ENCODE measurements at places on chromosomes 5 and 9.

DNA sequence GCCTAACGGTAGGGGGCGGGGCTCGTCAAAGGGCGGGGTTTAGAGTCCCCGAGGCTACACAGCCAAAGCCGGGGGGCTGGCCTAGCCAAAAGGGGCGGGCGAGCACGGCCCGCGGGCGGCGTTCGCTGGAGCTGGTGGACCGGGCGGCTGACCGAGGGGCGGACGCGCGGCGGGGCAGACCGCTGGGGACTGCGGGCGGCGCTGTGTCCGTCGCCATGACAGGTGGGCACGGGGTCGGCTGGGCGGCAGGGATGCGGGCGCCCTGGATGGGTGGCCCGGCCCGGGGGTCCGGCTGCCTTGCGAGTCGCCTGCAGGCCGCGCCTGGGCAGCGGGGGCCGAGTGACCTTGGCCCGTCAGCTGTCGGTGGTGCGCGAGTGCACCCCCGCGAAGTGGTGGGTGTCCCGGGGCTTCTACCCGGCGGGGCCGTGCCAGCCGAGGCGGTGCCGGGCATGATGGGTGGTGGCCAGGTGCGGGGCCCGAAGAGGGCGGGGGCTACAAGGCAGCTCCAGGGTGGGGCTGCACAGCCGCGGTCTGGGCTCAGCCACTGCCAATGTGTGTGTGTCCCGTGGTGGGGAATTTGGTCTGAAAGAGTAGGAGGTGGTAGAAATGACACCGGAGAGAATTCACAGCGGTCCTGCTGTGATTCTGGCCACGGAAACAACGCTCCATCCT is at the start of gene CARD19:
CARD19 (plus strand) TSS at position 87 of the 672 bp plus-strand sequence; CDS start at position 216, 129 bp downstream.
- DNase-seq: peak; percentile 25

DNA sequence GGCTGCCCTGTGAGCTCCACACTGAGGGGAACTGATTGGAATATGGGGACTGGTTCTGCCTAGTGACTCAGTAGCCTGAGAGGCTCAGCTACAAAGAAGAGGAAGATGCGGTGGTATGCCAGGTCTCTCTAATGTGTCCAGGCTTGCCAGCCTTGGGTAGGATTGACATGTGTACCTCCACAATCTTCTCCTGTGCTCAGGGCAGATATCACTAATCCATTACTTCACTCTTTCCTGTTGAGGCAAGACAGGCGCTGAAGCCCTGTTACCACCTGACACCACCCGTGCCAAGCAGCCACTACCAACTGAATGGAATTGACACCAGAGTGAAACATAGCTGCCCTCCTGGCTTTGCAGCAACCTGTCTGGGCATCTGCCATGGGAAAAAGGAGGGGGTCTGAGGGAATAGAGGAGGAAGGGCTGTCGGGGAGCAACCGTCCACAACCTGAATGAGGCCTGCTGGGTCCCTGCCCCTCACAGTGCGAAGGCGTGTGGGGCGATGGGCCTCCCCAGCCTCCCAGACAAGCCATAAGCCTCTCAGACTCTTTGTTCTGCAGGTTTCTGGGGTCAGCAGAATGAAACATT is 114.7 kb upstream of the CXCL14 start:
- no peak for DNase-seq

GRCh38 chr9:72365525-72366256 is 683 bp upstream of the ZFAND5 start:
- DNase-seq: peak; percentile 69

- DNase-seq: no peak
Measured at GRCh38 chr5:35333366-35333765, 103.1 kb upstream of the PRLR start.

DNA sequence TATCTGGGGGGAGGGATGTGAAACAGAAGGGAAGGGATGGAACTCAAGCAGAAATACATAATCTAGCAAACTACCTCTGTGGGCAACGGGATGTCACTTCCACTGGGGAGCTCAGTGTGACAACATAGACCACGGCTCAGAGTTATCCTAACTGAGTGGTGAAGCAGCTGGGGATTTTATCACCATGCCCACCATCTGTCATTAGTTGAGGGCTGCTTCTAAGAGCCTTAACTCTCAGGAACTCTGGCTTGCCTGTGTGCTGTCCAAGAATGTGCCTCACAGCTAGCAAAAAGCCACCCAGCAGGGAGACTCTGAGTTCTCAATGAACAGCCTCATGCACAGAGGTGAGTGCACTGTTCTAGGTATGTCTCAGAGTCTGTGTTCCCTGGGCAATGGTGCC is 90.6 kb upstream of the CXCL14 start:
- no peak for DNase-seq

- no peak for DNase-seq
Measured at GRCh38 chr5:127517110-127517479, 345 bp upstream of the PRRC1 start.

DNA sequence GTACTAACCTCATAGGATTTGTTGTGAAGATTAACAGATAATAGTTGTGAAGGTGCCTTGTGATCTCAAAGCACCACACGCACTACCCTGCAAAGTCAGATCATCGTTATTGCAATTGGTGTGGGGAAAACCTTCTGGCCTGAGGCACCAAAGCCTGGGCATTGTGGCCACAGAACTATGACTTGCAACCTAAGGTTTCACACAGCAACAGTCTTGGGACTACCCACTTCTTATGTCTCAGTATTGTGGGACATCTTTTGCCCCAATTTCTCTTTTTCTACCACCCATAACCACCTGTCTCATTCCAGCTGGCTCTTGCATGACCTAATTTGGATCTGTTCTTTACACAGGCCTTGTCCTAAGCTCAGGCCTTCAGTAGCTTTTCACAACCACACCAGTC is 247.8 kb upstream of the NR4A3 start:
- DNase-seq: no peak

GRCh38 chr5:179767496-179768100 is 26.2 kb upstream of the LTC4S start:
- no peak for DNase-seq

GRCh38 chr5:107812570-107813141 is 141.9 kb upstream of the EFNA5 start:
- DNase-seq: no peak

DNA sequence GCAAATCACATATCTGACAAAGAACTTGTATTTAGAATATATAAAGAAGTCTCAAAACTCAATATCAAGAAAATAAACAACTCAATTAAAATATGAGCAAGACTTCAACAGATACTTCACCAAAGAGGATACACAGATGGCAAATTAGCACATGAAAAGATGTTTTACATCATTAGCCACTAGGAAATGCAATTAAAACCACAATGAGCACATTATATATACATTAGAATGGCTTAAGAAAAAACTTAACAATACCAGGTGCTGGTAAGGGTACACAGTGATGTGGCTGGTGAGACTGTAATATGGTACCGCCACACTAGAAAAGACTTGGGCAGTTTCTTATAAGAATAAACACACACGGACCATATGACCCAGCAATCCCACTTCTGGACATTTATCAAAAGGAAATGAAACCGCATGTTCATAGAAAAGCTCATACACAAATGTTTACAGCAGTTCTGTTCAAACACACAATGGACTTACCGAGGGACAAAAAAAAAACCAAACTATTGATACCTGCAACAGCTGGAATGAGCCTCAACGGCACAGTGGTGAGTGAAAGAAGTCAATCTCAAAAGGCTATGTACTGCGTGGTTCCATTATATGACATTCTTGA is 27.6 kb downstream of the SEMA4D start:
- DNase-seq: peak; percentile 5

DNA sequence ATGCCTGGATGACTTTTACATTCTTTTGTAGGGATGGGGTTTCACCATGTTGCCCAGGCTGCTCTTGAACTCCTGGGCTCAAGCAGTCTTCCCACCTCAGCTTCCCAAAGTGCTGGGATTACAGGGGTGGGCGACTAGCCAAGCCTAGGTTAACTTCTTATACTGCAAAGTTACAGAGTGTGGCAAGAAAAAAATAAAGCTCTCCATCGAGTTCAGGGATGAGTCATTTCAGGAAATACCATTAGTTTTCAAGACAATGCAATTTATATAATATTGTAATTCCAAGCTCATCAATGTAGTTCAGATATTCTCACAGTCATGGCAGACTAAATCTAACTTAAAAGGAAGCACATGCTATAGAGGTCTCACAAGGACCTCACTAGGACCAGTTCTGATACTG is 11.5 kb upstream of the ABO start:
- no peak for DNase-seq

GRCh38 chr5:27451377-27451776 is 413.0 kb upstream of the CDH9 start:
- no peak for DNase-seq

- DNase-seq: no peak
Measured at GRCh38 chr9:117245175-117245829, 169.6 kb downstream of the ASTN2 start.

GRCh38 chr9:92058723-92059444 is 56.3 kb downstream of the SPTLC1 start:
- no peak for DNase-seq

GRCh38 chr5:123549256-123549904 is 37.4 kb downstream of the CSNK1G3 start:
- no peak for DNase-seq

- DNase-seq: no peak
Measured at GRCh38 chr5:158543539-158544387, 556.0 kb downstream of the EBF1 start.

GRCh38 chr9:112112519-112112918 is 62.6 kb downstream of the SUSD1 start:
- DNase-seq: no peak

DNA sequence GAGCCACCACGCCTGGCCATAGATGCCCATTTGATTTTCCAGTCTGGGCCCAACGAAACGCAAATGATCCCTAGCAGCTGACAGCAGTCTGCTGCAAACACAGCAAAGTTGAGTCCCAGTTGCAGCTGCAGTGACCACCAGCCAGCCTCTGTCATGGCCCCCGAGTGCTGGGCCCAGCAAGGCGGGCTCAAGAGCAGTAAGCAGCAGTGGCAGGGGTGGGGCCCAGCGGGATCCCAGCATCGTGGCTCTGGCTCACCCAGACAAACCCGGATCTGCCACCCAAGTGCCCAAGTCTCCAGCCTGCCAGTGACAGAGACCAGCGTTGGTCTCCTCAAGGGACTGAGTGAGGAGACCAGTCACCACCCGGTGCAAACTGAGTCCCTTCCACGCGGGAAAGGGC is 6.9 kb upstream of the LTC4S start:
- no peak for DNase-seq
